GM23338 (cell line): ENCODE measurements at places on chromosomes 11 and 22. TPM values are rescaled to one million over a fixed set of nuclear protein-coding genes. Genes with fewer than 3 reads are reported as not detected.

The MMP11 gene
- 12.1 and 17.4 TPM in 2 replicates for total RNA-seq

The TMEM191B gene
- 3.6 and 26.3 TPM in 2 replicates for total RNA-seq

The PAK1 gene
- 143 and 175 TPM in 2 replicates for total RNA-seq

The PLAAT3 gene
- total RNA-seq: 61.1 and 63.2 TPM in 2 replicates

The TEX54 gene
- not detected in 2 replicates for total RNA-seq

The MUC6 gene
- not detected in 2 replicates for total RNA-seq

The SAA4 gene
- total RNA-seq: not detected in 2 replicates

The OR2AT4 gene
- not detected in 2 replicates for total RNA-seq

The MEI1 gene
- total RNA-seq: 0.27 and 0.28 TPM in 2 replicates

The PEX16 gene
- total RNA-seq: 22.4 and 34.1 TPM in 2 replicates

The TESMIN gene
- 58.2 and 64.6 TPM in 2 replicates for total RNA-seq

The TBRG1 gene
- 20.7 and 24.8 TPM in 2 replicates for total RNA-seq

The LSP1 gene
- total RNA-seq: not detected in 2 replicates

DNA sequence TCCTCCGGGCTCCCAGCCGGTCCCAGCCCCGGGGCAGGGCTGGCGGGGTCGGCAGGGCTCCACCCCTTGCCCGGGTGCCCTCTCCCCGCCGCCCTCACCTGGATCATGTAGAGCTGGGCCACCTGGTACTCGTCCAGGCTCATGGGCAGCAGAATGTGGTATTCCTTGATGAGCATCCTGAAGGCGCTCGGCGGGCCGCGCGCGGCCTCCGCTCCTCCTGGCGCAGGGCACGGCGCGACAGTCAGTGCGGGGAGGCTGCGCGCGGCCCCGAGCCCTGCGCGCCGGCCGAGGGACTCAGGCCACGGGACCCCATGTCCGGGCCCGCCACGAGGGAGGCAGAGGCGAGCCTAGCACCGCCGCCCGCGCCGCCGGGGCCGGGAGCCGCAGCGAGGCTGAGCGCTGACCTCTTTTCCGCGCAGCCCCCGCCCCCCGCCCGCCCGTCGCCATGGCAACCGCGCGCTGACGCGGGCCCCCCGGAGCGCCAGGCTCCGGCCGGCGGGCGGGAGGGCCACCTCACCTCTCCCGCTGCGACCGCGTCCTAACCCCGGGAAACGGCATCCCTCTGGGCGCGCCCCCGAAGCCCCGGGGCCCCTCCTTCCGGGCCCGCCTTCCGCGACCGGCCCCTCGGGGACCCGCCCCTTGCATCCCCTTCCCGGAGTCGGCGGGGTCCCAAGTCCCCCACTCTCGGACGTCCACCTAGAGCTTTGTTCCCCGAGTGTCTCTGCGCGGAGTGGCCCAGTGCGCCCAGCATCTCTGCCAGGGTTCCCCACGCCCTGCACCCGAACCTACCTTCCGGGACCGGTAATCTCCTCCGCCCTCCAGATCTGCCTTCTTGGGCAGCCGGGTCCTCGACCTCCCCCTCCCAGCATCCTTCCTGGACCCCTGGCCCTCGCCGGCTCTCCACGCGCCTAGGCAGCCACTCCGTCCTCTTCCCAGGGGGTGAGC, 886 bp downstream of the PITPNM1 start:
- H3K36me3 ChIP-seq: 0 out of 2 replicates have a peak, but pooled peaks cover 4% of the 10 kb centered on the region
- peaks cover 26% of the 10 kb centered on the region for H3K4me1 ChIP-seq
- DNase-seq: peak; percentile 42
- no peaks in the 10 kb centered on the region; the same call in 1 of the 2 replicates for H3K27me3 ChIP-seq
- no peak overlapping the region for H3K27ac ChIP-seq

GRCh38 chr22:30869667-30870395, 98.7 kb downstream of the MORC2 start:
- no peak for DNase-seq
- no peaks in the 10 kb centered on the region for H3K36me3 ChIP-seq
- H3K4me3 ChIP-seq: no peak overlapping the region
- H3K27ac ChIP-seq: no peak overlapping the region
- H3K27me3 ChIP-seq: no peaks in the 10 kb centered on the region
- no peaks in the 10 kb centered on the region for H3K4me1 ChIP-seq

DNA sequence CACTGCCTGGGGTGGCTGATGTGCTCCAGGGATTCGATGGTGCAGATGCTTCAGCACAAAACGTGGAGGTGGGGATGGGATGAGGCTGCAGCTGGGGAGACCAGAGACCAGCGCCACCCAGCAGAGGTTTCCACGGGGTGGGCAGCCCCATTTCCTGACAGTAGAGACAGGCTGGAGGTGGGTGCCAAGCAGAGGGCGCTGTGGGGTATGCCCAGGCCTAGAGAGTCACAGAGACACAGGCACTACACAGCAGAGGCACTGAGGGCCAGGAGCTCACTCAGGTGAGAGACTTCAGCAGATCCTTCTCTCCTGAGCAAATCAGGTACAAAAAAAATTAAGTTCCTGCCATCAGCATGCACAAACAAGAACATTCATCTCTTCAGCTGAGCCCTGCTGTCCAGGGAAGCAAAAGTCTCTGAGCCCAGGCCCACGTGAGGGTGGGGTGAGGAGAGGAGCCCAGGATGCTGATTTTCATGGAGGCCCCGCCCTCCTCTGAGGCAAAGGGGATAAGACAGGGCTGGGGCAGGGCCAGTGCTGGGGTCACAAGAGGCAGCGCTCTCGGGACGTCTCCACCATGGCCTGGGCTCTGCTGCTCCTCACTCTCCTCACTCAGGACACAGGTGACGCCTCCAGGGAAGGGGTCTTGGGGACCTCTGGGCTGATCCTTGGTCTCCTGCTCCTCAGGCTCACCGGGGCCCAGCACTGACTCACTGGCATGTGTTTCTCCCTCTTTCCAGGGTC, 53.1 kb downstream of the GGTLC2 start:
- H3K36me3 ChIP-seq: no peaks in the 10 kb centered on the region
- H3K27me3 ChIP-seq: peaks cover 97% of the 10 kb centered on the region
- DNase-seq: peak; percentile 32
- H3K4me1 ChIP-seq: no peaks in the 10 kb centered on the region
- H3K4me3 ChIP-seq: no peak overlapping the region

- H3K27ac ChIP-seq: no peak overlapping the region
- no peak overlapping the region for H3K4me3 ChIP-seq
- H3K4me1 ChIP-seq: no peaks in the 10 kb centered on the region
- 0 out of 2 replicates have a peak, but pooled peaks cover 1% of the 10 kb centered on the region for H3K36me3 ChIP-seq
- no peak for DNase-seq
Measured at GRCh38 chr11:98180921-98181320, 839.8 kb upstream of the CNTN5 start.

DNA sequence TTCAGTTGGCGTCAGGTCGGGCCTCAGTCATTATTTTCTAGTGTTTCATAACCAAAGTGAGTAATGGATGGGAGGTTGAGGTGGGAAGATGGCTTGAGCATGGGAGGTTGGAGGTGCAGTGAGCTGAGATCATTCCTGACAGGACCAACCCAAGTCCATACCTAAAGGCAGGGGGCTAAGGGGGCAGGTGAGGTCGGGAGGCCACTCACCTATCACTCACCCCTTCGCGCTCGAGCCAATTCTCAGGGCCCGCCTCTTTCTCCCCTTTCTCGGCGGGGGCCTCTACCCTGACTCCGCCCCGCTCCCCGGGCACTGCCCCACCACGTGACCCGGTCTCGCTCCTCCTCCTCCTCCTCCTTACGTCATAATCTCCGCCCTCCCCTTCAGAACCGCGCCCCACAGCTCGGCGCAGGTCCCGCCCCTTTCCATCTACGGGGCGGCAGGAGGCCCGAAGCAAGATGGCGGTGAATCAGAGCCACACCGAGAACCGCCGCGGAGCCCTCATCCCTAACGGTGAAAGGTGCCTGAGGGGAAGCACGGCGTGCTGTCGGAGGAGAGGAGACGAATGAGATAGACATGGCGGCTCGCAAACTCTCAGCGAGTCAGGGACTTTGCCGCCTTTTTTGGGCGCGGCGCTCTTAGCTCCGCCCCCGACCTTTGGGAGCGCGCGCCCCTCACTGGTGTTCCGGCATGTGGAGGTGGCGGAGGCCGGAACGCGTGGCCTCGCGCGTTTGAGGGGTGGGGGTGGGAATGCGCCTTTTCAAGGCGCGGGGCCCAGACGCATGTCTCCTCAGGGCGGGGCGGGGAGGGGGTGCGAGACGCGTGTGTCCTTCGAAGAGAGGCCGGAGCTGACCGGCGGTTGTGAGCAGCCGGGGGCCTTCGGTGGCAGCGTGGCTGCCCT, at the start of gene WBP2NL:
Gene WBP2NL (plus strand): TSS at position 428 of the 901 bp plus-strand sequence. CDS start 31 bp downstream, at position 459.
- no peaks in the 10 kb centered on the region for H3K4me1 ChIP-seq
- peak; percentile 37 for DNase-seq
- H3K36me3 ChIP-seq: no peaks in the 10 kb centered on the region
- H3K27ac ChIP-seq: no peak within 1 kb of the TSS
- no peaks in the 10 kb centered on the region for H3K27me3 ChIP-seq
- no peak within 1 kb of the TSS for H3K4me3 ChIP-seq

GRCh38 chr22:30416837-30417236, 8.7 kb upstream of the MTFP1 start:
- H3K27me3 ChIP-seq: no peaks in the 10 kb centered on the region
- no peak for DNase-seq
- H3K4me1 ChIP-seq: peaks cover 2% of the 10 kb centered on the region; the same call in 1 of the 2 replicates
- H3K4me3 ChIP-seq: no peak overlapping the region
- H3K36me3 ChIP-seq: peaks cover 4% of the 10 kb centered on the region; the same call in 1 of the 2 replicates

DNA sequence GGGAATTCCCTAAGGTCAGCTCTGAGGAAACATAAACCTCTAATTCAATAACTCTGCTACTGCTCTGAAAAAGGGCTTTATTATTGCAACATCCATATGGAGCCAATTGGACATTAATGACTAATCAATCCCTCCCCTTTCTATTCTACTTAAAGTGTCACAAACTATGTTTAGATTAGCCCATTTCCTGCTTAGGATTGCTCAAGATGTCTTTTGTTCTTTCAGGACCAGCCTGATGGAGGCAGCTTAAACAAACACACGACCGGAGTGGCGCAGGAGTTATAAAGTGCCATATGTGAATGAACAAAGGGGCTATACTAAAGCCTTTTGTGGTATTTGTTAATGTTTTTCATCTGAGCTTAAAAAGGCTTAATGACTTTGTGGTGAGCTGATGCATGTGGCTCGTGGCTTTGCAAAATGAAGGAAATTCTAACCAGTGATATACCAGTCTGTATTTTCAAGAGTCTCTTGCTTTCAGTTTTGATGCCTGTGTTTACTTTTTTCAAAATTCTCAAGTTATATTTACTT, 354.4 kb downstream of the SOX6 start:
- H3K4me3 ChIP-seq: no peak overlapping the region
- H3K4me1 ChIP-seq: peaks cover 9% of the 10 kb centered on the region; the same call in 1 of the 2 replicates
- no peaks in the 10 kb centered on the region for H3K36me3 ChIP-seq
- H3K27me3 ChIP-seq: peaks cover 24% of the 10 kb centered on the region

DNA sequence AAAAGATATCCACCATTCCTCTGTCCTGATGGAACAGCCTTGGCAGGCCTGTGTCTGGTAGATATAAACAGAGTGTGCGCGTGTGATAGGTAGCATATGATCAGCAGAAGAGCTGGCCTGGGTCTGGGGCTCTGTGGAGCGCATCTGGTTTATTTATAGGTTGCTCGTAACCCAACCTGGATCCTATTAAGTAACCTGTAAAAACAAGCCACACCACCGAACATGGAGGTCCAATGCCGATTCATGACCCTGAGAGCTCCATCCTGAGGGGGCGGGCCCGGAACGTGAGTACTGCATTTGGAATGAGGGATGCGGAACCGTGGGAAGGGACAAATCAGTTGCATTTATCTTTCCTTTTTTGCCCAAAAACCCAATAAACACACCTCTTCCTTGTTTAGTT, 31.9 kb upstream of the APOL5 start:
- no peak for DNase-seq
- no peaks in the 10 kb centered on the region for H3K27me3 ChIP-seq
- H3K4me1 ChIP-seq: no peaks in the 10 kb centered on the region
- no peak overlapping the region for H3K4me3 ChIP-seq
- H3K36me3 ChIP-seq: peaks cover 6% of the 10 kb centered on the region; the same call in 1 of the 2 replicates
- no peak overlapping the region for H3K27ac ChIP-seq

DNA sequence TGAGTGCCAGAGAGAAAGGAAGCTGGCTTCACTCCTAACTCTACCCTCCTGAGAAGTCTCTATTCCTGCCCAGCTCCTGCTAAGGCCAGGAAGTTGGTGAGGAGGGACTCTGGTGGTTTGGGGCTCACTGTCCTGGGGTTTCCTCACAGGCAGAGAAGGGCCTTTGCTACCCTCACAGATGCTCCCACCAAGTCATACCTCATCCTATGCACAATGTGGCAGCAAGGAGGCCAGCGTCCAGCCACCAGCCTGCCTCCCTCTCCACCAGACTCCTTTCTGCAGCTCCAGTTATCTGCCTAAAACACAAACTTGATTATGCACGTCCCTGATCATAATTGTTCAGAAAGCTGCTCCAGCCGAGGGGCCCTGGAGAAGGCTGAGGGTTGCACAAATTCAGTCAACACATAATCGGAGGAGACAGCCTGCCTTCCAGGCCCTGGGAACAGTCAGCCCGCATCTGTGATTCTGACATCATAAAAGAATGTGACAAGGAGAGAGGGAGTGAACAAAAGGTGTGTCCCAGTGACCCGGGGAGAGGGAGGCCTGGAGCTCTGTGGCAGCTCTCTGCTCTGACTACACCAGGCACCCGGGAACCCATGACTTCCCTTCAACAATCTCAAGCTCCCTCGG, 28.8 kb downstream of the DKK3 start:
- no peak for DNase-seq
- no peak overlapping the region for H3K4me3 ChIP-seq
- H3K4me1 ChIP-seq: peaks cover 14% of the 10 kb centered on the region; the same call in 1 of the 2 replicates

GRCh38 chr11:63917692-63918506, 935 bp upstream of the RCOR2 start:
- peaks cover 8% of the 10 kb centered on the region; the same call in 1 of the 2 replicates for H3K36me3 ChIP-seq
- peak; percentile 94 for DNase-seq
- peak overlapping the region; percentile 100 for H3K27ac ChIP-seq
- peaks cover 27% of the 10 kb centered on the region for H3K4me1 ChIP-seq
- peak overlapping the region; percentile 96 for H3K4me3 ChIP-seq

DNA sequence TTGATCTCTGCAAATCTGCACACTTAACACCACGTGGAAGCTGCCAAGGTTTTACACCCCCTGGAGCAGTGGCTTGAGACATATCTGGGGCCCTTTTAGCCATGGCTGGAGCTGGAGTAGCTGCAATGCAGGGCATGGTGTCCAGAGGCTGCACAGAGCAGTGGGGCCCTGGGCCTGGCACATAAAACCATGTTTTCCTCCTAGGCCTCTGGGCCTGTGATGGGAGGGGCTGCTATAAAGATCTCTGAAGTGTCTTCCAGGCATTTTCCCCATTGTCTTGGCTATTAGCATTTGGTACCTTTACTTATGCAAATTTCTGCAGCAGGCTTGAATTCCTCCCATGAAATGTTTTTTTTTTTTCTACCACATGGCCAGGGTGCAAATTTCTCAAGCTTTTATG, 33.2 kb downstream of the CALCA start:
- no peaks in the 10 kb centered on the region for H3K4me1 ChIP-seq
- H3K27ac ChIP-seq: no peak overlapping the region
- no peaks in the 10 kb centered on the region for H3K36me3 ChIP-seq
- no peaks in the 10 kb centered on the region for H3K27me3 ChIP-seq
- H3K4me3 ChIP-seq: no peak overlapping the region

GRCh38 chr11:46112961-46113607, 8.2 kb downstream of the PHF21A start:
- no peaks in the 10 kb centered on the region for H3K36me3 ChIP-seq
- H3K4me3 ChIP-seq: no peak overlapping the region
- peak; percentile 93 for DNase-seq
- H3K4me1 ChIP-seq: 0 out of 2 replicates have a peak, but pooled peaks cover 1% of the 10 kb centered on the region
- H3K27ac ChIP-seq: no peak overlapping the region

GRCh38 chr11:96875712-96876111, 485.9 kb downstream of the JRKL start:
- H3K27ac ChIP-seq: no peak overlapping the region
- DNase-seq: no peak
- H3K27me3 ChIP-seq: no peaks in the 10 kb centered on the region
- no peaks in the 10 kb centered on the region for H3K4me1 ChIP-seq
- H3K36me3 ChIP-seq: no peaks in the 10 kb centered on the region
- H3K4me3 ChIP-seq: no peak overlapping the region

- DNase-seq: no peak
- H3K4me1 ChIP-seq: peaks cover 9% of the 10 kb centered on the region
- H3K27ac ChIP-seq: no peak overlapping the region
- no peak overlapping the region for H3K4me3 ChIP-seq
Measured at GRCh38 chr11:121105481-121106195, 4.6 kb downstream of the TECTA start.
